ENCODE measurements at places on chromosomes 5 and 9.

DNA sequence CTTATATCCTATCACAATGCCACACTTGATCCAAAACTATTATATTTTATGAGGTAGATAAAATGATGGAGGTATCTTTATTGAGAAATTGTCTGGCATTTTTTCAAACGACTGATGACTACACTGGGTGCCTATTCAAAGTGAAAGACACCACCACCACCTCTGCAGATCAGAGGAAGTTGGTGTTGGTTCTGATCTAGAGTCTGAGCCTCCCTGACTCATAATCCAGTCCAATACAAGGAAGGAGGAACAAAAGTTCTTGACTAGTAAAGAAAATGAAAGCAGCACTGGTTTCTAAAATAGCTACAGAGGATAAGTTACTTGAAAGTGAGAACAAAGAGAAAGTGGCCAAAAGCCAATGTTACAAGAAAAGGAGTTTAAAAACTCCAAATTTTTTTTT lies 139.9 kb downstream of the RFX3 start:
- no peak for DNase-seq

DNA sequence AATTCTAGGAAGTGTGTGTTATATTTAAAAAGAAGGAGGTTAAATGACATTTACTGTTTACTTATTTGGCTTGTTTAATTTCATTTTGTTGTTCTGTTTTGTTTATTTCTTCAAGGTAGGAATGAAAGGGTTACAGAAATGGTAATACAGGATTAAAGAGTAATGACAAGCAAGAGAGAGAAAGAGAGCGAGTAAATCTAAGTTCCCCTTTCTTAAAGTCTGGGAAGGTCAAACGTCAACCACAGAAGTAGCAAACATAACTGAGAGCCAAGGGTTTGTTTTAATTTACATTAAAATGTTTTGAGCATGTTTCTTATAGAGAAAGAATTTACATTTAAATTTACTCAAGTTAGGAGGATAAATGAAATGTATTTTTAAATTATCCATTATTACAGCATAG lies 18.7 kb downstream of the HCN1 start:
- no peak for DNase-seq

GRCh38 chr5:140242099-140242498 lies 60.8 kb downstream of the PFDN1 start:
- no peak for DNase-seq

- DNase-seq = no peak
Observed at GRCh38 chr5:68303038-68303738, 87.6 kb downstream of the PIK3R1 start.

- no peak for DNase-seq
Observed at GRCh38 chr9:119184265-119184936, 184.8 kb downstream of the BRINP1 start.
